ENCODE measurements at places on chromosomes 16 and 17.

- DNase-seq = no peak
Observed at GRCh38 chr17:42929497-42929844, 28.9 kb downstream of the G6PC1 start.

DNA sequence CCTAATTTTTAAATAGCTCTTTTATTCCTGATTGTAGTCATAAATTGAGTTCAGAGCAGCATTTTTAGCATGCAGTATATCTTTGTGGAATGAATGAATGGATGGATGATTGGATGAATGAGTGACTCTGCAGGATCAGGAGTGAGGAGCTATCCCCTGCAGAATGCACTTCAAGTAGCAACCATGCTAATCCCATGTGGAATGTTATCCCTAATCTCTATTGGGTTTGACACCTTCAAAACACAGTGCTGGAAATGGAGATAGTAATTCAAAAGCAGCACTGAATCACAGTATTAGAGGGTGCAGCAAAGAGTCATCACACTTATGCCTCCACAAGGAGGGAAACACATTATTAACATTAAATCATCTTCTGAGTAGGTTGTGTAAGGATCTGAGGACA, 501.9 kb downstream of the SHISA9 start:
- no peak for DNase-seq

- no peak for DNase-seq
Observed at GRCh38 chr17:73785496-73785895, 141.3 kb upstream of the SDK2 start.

DNA sequence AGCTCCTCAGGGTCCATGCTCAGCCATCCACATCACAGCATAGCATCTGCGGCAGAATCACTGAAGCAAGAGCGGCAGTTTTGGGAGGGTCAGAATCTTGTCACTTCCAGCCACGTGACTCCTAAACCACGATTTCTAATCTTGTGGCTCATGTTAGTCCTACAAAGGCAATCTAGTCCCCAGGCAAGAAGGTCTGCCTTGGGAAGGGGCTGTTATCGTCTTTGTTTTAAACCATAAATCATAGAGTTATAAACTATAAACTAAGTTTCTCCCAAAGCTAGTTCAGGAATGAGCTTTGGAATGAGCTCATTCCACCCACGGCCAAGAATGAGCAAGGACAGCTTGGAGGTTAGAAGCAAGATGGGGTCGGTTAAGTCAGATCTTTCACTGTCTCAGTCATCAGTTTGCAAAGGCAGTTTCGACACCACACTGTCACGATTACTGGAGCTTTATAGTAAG, 20.8 kb upstream of the DNAH17 start:
- no peak for DNase-seq

- DNase-seq = no peak
Observed at GRCh38 chr17:28524476-28525424, 18.6 kb downstream of the FOXN1 start.

GRCh38 chr17:7293816-7294613, 424 bp downstream of the YBX2 start:
- peak; percentile 91 for DNase-seq

DNA sequence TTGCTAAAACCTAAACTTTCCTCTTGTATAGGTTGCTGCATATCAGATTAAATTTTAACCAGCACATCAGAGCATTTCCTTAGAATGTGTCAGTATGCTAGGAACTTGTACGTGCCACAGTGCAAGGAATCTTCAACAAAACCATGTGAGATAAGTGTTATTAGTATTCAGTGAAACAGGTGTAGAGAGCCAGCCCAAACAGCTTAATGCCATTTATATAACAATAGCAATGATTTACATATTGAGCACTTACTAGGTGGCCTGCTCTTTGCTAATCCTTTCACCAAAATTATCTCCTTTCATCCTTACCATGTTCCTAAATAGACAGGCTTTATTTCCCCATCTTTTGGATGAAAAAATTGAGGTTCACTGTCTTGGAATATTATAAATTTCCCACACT, 485.7 kb downstream of the HS3ST4 start:
- peak; percentile 65 for DNase-seq

- DNase-seq = no peak
Observed at GRCh38 chr17:74539281-74539820, 6.6 kb downstream of the CD300C start.

DNA sequence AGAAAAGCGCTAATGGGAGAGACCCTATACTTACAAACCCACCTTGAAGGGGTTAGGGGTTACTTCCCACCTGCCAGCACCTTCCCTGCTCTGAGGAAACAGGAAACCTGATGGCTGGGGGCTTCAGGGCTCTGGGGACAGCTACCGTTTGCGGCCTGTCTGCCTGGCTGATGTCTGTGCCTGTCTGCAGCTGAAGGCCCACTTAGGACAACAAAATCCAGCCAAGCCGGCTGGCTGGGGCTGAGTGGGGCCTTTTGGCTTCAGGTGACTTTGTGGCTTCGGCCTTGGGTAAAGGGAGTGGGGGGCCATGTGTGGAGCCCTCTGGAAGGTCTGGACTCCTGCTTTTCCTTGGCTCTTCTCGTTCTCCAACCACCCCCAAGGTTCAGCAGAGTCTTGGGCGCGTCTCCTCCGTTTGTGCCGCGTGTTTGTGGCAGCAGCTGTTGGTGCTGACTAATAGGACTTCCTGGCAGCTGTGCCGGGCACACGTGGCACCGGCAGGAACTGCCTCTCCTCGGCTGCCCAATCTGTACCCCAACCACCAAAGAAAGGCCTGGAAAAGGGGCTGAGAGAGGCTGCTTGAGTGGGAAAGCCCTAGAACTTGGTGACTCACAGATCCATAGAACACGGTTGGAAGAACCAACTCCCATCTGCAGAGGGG, 186.7 kb downstream of the MSI2 start:
- DNase-seq = no peak

GRCh38 chr16:70694088-70694867, 8.4 kb upstream of the MTSS2 start:
- DNase-seq = peak; percentile 83

DNA sequence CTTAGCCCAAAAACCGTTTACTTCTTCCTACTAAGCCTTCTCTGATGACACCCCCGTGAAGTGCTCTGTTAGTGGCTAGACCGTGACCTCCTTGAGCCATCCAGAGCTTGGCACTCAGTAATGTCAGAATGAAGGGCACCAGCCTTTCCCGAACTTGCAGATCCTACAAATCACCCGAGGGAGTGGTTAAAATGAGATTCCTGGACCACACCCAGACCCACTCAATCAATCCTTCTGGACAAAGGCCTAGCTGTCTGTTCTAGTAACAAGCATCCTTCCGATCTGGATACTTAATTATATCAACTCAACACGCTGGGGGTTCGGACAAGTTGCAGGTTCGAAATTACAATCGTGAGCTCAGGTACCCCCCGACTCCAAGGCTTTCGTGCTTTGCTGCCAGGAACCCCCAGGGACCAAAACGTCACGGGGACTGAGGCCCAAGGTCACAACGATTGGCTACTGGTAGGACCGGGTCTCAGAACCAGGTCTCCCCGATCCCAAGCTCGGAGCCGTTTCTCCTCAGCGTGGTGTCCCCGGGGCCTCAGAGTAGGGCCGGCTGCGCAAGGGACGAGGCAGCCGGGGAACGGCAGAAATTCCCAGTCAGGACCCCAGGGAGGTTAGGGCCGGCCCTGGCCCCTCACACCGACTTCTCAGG, 527 bp downstream of the CIAPIN1 start:
- DNase-seq = peak; percentile 56

DNA sequence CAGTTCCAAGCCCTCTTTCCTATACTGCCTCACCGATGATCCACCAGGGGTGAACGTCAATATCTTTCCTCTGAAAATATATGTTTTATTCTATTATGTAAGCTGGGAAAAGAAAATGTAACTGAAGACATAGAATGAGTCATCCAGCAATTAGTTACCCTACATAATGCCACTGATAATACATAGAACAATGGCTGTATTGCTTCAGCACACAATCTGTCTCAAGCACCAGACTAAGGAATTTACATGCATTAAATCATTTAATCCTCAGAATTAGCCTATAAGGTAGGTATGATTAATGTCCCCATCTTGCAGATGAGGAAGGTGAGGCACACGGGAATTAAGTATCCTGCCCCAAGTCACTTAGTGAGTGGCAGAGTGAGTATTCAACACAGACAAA, 472.8 kb downstream of the TOX3 start:
- no peak for DNase-seq

GRCh38 chr16:1154291-1154886, 1.5 kb downstream of the CACNA1H start:
- DNase-seq = peak; percentile 48

DNA sequence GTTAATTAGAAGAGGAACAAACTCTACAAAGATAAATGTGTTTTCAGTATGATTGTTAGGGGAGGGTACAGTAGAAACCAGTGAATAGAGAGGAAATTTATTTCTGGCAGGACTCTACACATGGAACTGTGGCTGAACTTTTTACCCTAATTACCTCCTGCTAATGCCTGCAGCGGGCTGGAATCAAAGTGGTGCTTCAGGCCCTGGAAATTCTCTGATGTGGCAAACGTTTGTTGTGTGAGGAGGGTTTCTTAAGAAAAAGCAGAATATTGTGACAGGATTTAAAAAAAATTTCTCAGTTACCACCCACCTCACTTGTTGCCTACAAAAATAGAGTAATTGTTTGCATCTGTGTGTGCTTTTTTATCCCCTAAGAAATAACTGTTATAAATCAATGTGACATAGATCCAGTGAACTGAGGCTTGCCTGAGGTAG, 154.5 kb downstream of the BCAS3 start:
- no peak for DNase-seq

DNA sequence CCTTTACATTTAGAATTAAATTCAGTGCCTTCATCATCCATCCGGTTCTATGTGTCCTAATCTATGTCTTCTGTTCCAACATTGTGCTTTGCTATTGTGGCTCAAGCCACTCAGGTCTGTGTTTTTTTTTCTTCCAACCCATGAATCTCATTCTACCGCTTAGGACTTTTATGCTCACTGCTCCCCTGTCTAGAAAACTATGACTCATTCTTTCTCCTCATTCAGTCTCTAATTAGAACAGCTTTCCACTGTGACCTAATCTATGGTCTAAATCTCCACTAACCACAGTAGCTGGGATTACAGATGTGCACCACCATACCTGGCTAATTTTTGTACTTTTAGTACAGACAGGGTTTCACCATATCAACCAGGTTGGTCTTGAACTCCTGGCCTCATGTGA, 418.7 kb downstream of the KCNJ2 start:
- DNase-seq = no peak

GRCh38 chr16:76976101-76976500, 214.9 kb upstream of the MON1B start:
- DNase-seq = no peak

DNA sequence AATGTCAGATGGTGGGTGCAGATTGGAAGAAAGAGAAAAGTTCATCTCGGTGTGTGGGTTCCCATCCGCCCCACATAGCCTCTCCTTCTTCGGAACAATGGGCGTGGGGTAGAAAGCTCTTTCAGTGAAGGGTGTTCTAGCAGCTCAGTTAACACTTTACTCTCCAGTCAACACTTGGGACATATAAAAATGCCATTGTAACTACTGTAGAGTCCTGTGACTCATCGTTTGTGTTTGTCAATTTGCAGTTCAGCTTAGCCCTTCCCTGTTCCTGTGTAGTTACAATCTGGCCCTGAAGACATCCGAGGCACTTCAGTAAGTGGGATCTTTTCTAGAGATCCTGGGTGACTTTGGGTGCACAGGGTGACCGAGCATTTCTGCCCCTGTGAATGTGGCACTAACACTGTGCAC, 11.5 kb upstream of the CLEC18C start:
- DNase-seq = no peak

DNA sequence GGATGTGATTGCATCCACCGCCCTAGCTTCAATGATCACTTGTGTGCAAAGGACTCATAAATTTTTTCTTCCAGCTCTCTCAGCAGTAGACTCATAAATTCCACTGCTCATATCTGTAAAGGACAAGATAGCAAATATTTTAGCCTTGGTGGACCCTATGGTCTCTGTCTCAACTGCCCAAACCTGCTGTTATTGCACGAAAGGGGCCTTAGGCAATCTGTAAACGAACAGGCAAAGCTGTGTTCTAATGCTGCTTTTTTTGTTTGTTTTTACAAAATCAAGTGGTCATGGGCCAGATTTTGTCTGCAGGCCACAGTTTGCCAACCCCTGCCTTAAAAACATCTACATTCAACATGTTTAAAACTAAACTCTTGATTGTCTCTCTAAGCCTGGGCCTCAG, 34.1 kb downstream of the FAM20A start:
- no peak for DNase-seq

GRCh38 chr17:3796110-3796821, 4.7 kb downstream of the ITGAE start:
- DNase-seq = no peak

GRCh38 chr17:75630071-75630917, 2.9 kb upstream of the SMIM5 start:
- DNase-seq = no peak

GRCh38 chr16:76539609-76540008, 262.4 kb downstream of the CNTNAP4 start:
- DNase-seq = no peak

GRCh38 chr17:83161298-83162034, 82.1 kb downstream of the METRNL start:
- DNase-seq = no peak

GRCh38 chr17:30273373-30273772, 18.4 kb downstream of the BLMH start:
- DNase-seq = no peak

GRCh38 chr17:76996741-76997694, 128.8 kb downstream of the MGAT5B start:
- no peak for DNase-seq

GRCh38 chr17:74145756-74146155, 57.7 kb upstream of the RPL38 start:
- DNase-seq = no peak

DNA sequence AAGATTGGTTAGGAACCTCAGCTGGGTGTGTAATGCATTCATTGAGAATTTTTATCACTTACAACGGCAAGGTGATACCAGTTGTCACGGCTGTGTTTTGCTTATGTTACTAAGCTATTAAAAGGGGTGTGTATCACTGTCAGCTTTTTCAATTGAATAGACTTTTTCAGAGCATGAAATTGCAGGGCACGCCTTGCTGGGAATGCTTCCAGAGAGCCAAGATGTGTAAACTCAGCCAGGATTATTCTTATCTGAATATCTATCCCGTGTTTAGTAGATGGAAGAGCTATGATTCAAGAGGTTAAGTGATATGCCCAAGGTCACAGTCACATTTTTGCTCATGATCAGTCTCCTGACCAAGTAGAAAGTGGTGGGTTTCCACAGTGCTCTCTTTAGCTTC, 6.6 kb upstream of the TEKT3 start:
- DNase-seq = no peak

DNA sequence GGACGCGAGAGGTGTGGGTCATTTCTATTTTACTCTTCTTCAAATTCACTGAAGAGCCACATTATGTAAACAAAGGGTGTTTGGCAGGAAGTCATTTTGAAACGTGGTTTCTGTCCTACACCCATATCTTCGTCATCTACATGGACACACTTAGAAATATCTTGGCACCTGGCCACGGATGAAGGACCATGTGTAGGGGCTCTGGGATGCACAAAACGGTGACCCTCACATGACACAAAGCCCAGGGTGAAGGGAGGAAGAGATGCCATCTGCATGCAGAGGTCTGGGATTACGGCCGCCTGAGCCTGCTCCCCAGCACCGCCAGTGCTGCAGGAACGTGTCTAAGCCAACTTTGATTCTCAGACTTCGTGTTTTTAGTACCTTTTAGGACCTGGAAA, 130.2 kb upstream of the CHMP6 start:
- DNase-seq = no peak
